ENCODE measurements at places on chromosomes 16 and 17.

DNA sequence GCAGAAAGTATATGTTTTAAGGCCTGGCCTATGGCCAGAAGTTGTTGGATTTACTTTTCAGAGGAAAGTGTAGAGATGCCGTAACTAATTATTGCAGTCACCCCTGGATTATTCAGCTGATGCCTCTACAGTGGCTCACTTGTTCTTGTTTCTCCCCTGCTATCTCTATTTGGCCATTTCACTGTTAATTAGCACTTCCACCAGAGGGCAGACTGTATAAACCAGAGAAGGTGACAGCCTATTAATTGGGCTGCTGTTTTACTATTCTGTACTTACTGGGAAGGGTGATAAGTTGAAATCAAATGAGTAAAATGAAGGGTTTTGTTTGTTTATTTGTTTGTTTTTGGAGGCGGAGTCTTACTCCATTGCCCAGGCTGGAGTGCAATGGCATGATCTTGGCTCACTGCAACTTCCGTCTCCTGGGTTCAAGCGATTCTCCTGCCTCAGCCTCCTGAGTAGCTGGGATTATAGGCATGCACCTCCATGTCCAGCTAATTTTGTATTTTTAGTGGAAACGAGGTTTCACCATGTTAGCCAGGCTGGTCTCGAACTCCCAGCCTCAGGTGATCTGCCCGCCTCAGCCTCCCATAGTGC is 66.0 kb downstream of the CDK12 start:
- no peak for DNase-seq

- DNase-seq = no peak
Measured at GRCh38 chr16:27025581-27025980, 41.1 kb upstream of the C16orf82 start.

DNA sequence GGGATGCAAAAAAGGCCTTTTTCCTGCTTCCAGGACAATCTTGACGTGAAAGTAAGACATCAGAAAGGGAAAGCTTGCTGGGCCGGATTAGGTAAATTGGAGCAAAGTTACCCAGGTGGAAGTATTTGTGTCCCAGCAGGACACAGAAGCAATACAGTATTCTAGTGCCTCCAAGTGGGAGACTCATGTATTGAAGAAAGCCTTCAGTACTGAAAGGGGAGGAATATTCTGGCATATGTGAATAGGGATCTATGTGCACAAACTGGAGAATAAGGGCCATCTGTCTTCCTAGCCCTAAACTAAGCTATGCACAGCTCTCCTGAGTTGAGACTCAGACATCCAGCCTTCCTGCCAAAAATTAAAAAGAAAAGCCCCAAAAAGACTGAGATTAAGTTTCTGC is 327.3 kb upstream of the CDH8 start:
- no peak for DNase-seq

GRCh38 chr16:47851146-47851545 is 304.6 kb downstream of the ABCC12 start:
- no peak for DNase-seq

DNA sequence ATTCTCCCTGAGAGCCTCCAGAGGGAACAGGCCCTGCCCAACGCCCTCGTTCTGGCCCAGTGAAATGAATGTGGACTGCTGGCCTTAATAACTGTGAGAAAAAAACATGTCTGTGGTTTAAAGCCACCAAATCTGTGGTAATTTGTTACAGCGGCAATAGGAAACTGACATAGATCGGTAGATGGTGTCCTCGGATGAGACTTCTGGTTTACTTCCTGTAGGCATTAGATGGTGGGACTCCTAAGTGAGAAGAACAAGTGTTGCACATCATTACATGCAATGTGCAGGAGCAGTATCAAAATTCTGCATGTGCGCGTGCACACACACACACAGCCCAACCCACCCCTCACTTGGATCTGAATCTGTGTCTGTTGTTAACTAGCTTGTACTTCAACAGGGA is 42.0 kb downstream of the CDK5R1 start:
- DNase-seq = no peak

GRCh38 chr16:57635266-57636097 is 7.1 kb downstream of the ADGRG1 start:
- no peak for DNase-seq

DNA sequence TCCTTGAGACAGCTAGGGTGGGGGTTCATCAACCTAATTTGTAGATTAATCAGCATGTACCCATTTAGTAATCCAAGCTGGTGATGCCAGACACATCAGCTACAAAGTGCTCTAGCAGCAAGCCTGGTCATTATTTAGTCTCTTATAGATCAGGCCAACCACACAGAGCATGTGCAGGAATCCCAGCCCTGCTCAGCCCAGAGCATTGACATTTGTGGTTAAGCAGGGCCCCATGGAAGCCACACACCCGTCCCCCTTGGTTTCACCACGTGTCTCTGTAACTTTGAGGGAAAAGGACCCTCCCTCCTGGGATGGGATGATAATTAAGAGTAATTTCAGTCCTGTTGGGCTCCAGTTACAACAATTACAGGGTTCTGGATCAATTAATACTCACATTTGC is 268.8 kb upstream of the RPL38 start:
- DNase-seq = no peak

GRCh38 chr16:25374556-25374955 is 116.9 kb upstream of the ZKSCAN2 start:
- DNase-seq = no peak

GRCh38 chr17:1710807-1711553 is 803 bp upstream of the TLCD2 start:
- no peak for DNase-seq

Data from cerebellar nuclear complex (tissue), 1 donor.